AG09309 (cell line): ENCODE measurements at places on chromosomes 12 and 14.

GRCh38 chr14:33259764-33260163, 321.1 kb downstream of the NPAS3 start:
- DNase-seq, result no peak

GRCh38 chr14:37709419-37710195, 114.2 kb downstream of the TTC6 start:
- no peak for DNase-seq

DNA sequence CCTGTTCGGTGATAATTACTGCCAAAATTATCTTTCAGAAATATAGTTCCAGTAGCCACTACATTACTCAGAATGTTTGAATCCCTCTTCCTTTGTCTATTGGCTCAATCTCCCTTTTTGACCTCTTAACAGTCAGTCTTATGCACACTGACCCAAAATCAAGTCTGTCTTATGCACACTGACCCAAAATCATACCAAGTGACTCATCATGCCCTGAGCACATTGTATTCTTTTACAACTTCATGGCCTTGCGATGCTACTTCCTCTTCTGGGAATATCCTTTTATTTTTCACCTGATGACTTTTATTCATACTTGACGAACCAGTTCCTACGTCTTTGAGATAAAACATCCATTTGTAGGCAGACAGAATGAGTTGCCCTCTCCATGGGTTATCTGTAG, 182.3 kb downstream of the NPAS3 start:
- DNase-seq, result no peak

GRCh38 chr12:47987411-47988072, 16.7 kb downstream of the COL2A1 start:
- no peak for DNase-seq

GRCh38 chr12:23204933-23205778, 580.2 kb downstream of the ETNK1 start:
- DNase-seq, result peak; percentile 23

DNA sequence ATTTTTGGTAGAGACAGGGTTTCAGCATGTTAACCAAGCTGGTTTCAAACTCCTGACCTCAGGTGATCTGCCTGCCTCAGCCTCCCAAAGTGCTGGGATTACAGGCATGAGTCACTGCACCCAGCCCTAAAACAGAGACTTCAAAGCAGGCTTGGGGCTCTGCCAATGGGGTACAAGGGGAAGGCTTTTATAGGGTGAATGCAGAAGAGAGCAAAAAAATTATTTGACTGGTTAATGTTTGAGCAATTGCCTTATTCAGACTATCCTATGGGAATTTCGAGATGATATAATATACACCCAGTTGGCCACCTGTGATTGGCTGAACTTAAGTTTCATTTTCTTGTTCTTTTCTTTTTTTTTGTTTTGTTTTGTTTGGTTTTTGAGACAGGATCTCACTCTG, 31.5 kb upstream of the ACTN1 start:
- no peak for DNase-seq

DNA sequence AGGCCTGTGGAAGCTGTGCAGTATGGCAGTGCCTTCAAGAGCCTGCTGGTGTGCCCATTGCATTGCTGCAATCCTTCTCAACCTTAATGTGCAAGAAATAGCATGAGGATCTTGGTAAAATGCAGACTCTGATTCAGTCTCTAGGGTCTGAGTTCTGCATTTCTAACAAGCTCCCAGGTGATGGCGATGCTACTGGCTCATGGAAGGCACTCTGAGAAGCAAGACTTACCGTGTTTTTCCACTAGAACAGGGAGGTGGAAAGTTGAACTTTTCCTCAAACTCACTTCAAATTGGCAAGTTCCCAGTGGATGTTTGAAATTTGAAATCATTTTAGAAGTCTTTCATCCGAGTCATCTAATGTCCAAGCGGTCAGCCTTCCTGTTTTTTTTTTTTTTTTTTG, 55.5 kb downstream of the MYRFL start:
- no peak for DNase-seq

- DNase-seq, result peak; percentile 88
Measured at GRCh38 chr12:65615118-65615517, 209.2 kb upstream of the HMGA2 start.

DNA sequence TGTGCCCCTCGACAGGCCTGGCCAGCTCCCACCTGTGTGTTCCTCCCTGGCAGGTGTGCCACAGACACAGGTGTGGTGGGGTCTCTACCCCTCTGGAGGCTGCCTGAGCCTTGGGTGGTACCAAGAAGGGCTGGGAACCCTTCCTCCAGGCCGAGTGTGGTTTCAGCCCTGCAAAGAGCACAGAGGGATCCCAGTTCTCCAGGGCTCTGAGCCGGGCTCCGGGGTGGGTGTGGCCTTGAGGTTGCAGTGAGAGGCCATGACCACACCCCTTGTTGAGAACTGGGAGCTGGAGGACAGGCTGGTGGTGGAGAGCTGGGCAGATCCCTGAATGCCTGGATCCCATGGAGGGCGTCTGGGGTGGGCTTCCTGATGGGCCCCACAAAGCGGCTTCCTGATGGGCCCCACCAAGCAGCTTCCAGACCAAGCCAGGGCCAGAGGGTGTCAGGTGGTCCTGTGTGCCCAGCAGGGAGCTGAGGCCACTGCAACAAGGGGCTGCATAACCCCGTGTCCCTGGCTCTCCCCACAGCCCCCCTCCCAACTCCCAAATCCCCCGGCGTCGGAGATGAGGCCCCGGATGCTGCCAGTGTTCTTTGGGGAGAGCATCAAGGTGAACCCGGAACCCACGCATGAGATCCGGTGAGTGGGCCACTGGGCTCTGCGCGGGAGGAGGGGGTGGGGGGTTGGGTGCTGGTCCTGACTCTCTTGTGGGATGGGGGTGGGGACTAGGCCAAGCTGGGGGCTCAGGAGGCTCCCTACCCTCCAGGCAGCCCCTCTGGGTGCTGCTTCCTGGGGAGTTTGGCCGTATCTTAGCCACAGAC, 16.6 kb downstream of the RFLNA start:
- DNase-seq, result no peak

DNA sequence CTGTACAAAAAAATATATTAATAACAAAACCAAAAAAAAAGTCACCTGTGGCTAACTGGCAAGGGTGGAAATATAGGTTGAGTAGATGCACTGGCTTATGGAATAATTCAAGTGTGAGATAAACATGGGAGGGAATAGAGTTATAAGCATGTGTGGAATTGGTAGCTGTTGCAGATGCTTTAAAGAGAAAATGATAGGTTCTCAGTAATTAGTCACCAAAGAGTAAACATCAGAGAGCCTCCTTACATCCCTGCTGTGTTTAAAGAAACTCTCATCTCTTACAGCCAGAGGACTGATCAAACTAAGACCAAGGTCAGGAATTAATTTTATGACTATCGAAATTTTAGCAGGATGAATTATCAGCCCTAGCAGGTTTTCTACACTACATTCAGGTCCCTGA, 70.5 kb downstream of the EGLN3 start:
- DNase-seq, result no peak

- DNase-seq, result peak; percentile 71
Measured at GRCh38 chr14:69153152-69153872, 393 bp upstream of the DCAF5 start.

DNA sequence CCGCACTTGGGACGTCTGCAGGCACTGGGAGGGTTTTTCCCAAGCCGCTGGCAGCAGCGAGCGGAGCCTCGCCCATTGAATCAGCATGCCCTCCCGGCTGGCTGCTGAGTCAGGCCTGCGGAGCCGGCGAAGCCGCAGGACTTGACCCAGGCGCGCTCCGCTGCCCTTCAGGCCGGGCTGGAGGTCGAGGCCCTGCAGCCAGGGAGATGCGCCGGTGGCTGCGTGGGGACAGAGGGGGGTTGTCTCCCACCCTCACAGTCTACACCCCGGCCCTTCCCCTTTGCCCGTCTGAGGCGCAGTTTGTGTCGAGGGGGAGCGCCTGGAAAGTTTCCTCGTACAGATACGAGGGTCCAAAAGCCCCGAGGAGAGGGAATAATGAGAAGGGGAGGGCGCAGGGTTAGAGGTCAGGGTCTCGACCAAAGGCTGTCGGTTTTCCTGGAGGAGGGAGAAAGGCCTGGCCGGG, 759 bp upstream of the KLC1 start:
- no peak for DNase-seq

- DNase-seq, result no peak
Measured at GRCh38 chr14:31489691-31490090, 1.9 kb upstream of the GPR33 start.

DNA sequence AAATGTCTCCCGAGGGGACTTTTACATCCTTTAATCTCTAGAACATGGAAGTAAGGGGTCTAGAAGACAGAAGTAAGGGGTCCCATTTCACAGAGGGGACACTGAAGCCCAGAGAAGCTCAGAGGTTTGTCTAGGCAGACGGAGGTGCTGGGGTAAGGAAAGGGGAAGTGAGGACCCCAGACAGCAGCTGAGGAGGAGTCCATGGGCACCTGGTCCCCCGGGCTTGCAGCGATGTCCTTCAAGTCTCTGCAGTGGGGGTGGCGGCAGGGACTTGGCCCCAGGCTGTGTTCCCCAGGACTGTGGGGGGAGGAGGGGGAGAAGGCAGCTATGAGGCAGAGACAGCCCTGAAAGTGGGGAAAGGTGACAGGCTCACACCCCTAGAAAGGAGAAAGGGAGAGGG, 30.7 kb downstream of the DTX1 start:
- DNase-seq, result no peak

- no peak for DNase-seq
Measured at GRCh38 chr12:1499351-1499750, 95.0 kb downstream of the FBXL14 start.

- DNase-seq, result no peak
Measured at GRCh38 chr14:89364316-89364715, 52.7 kb downstream of the FOXN3 start.

DNA sequence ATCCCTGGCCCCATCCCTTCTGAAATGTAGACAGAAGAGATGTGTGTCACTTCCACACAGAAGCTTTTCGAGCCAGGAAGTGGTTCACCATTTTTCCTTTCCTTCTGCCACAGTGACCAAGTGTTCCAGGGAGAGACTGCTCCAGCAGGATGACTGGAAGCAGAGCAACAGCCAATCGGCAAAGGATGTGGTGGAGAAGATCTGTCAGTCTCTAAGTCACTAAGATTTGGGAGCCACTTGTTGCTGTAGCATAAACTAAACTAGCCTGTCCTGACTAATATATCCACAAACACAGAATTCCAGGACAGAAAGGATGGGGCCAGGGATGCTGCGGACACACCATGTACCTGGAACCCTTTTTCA, 42.9 kb downstream of the DUSP6 start:
- no peak for DNase-seq

DNA sequence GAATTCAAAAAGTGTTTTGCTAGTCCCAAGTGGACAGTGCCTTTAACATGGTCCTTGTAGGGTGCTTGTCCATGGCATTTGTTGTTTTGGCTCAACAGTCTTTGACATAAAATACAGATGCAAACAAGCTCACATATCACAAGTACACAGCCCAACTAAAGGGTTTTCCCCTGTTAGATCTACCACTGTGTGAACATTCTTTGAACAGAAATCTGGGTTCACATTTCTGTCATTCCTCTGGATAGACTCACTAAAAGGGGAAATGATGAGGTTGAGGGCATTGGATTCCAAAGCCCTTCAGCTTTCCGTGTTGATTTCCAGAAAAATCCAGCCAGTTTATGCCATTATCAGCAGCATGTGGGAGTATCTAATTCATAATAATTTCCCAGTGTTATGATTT, 54.1 kb downstream of the EP400 start:
- DNase-seq, result peak; percentile 32

GRCh38 chr14:85663256-85663655, 133.3 kb downstream of the FLRT2 start:
- no peak for DNase-seq

GRCh38 chr14:105635560-105635959, 109.2 kb downstream of the TMEM121 start:
- no peak for DNase-seq

DNA sequence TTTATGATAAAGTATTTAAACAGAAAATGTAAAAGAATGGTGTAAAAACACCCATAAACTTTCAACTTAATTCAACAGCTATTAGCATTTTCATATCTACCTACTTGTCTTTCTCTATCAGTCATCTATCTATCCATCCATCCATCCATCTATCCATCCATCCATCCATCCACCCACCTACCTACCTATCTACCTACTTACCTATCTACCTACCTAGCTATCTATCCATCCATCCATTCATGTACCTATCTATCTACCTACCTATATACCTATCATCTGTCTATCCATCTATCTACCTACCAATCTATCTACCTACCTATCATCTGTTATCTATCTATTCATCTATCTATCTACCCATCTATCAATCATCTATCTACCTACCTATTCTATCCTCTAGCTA, 8.5 kb downstream of the NOS1 start:
- DNase-seq, result no peak

GRCh38 chr12:83158613-83159207, 472.0 kb downstream of the TMTC2 start:
- DNase-seq, result no peak

DNA sequence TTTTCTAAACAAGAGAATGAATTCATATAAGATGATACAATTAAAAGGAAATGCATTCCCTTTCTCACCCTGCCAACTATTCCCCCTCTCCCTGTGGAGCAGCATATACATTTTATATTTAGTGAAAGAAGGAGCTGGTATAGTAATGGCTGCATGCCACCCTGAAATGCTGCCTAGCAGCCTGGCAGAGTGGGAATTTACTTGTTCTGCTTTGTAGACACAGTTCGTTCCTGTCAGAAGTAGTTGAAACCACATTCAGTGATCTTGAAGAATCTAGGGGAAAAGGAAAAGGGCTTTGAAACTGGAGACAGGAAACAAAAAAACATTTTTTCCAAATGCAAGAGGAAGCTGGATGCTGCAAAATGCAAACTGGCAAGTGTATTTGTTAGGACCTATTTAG, 176.0 kb upstream of the PLEKHA5 start:
- DNase-seq, result no peak

DNA sequence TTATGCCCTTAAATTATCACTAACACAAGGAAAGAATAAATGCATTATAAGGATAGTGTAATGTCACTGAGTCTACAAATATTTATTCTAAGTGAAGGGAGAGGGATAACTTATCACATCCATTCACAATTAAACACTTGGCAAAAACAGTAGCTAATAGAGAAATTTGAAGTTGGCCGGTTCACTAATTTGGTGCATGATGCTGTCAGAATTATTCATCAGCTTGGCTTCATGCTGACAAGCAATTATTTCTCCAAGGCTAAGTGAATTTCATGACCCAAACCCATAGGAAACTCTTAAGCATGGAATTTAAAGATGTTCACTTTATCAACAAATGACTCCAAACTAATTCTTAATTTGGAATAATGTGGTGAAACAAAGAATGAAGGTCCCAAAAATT, 25.0 kb upstream of the NR1H4 start:
- no peak for DNase-seq

GRCh38 chr14:88040146-88040545, 35.2 kb downstream of the GPR65 start:
- no peak for DNase-seq

- no peak for DNase-seq
Measured at GRCh38 chr12:19916196-19916753, 452.1 kb upstream of the PDE3A start.

- DNase-seq, result no peak
Measured at GRCh38 chr14:26444822-26445221, 153.0 kb downstream of the NOVA1 start.

GRCh38 chr12:636632-637031, 26.6 kb downstream of the NINJ2 start:
- no peak for DNase-seq
